ENCODE measurements at places on chromosomes 1 and 21.
A peak's percentile ranks its signal among the peaks of the same experiment; 100 is the strongest.

GRCh38 chr1:219119839-219120238 is 53.8 kb upstream of the LYPLAL1 start:
- DNase-seq = no peak

- DNase-seq = no peak
Measured at GRCh38 chr1:118151312-118151937, 33.6 kb downstream of the SPAG17 start.

- no peak for DNase-seq
Measured at GRCh38 chr1:41816061-41816460, 102.7 kb downstream of the HIVEP3 start.

DNA sequence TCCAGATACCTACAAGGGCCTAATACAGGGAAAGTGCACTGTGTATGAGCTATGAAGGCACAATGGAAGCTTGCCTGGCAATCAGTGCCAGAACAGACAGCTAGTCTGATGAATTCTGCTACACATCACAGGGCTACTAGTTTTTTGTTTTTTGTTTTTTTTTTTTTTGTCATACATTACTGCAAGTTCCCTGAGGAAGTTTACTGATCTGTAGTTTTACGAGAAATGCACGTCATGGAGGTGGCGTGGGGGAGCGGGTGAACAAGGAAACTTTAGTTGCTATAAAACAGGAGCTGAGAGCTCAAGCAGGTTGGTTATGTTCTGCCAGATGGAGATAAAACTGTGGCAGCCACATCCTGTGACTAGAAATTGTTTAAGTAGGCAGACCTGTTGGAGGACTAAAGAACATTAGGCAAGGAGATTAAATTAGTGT is 17.7 kb downstream of the PTPRC start:
- peak; percentile 83 for DNase-seq

DNA sequence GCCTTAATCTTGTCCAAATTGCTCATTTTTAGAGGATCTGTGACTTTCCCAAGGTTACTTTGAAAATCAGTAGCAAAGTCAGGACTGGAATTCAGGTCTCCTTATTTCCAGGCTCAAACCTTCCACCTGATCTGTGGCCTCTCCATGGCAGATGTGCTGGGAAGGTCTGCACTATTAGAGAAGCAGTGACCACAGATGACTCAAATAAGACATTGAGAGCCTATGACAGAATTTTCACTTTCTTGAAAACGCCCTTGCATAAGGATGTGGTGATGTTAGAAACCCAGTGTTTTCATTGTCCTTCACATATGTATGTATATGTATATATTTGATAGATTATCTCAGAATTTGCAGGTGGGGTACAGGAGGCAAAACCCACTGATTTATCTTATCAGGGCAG is 45.3 kb downstream of the TTC39A start:
- DNase-seq = no peak

DNA sequence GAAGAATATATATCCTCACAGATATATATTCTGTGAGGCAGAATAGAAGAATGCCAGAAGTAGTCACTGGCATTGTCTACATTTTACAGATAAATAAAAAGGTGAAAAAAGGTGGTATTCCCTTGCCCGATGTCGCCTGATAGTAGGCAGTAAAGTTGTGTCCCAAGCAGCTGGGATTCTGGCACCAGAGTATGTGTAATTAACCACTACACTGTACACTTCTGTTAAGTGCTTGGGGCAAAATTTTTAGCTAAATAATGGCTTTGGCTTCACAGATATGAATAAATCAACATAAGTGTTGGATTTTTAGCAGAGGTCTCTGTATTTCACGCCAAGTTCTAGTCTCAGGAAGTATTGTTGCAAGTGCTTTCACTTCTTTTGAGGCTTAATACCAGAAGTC is 13.3 kb upstream of the CASQ2 start:
- DNase-seq = no peak

DNA sequence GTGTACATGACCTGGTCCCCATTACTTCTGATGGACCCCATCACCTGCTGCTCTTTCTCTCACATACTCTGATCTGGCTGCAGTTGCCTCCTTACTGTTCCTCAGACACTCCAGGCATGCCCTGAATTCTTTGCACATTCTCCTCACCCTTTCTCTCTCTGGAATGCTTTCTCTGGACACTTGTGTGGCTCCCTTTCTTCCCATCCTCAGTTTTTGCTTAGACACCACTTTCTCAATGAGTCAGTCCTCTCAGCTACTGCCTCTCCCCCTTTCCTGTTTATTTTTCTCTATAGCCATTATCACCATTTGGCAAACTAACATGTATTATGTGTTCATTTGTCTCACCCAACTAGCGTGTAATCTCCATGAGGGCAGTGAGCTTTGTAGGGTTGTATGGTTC is 28.1 kb downstream of the PLXNA2 start:
- no peak for DNase-seq

DNA sequence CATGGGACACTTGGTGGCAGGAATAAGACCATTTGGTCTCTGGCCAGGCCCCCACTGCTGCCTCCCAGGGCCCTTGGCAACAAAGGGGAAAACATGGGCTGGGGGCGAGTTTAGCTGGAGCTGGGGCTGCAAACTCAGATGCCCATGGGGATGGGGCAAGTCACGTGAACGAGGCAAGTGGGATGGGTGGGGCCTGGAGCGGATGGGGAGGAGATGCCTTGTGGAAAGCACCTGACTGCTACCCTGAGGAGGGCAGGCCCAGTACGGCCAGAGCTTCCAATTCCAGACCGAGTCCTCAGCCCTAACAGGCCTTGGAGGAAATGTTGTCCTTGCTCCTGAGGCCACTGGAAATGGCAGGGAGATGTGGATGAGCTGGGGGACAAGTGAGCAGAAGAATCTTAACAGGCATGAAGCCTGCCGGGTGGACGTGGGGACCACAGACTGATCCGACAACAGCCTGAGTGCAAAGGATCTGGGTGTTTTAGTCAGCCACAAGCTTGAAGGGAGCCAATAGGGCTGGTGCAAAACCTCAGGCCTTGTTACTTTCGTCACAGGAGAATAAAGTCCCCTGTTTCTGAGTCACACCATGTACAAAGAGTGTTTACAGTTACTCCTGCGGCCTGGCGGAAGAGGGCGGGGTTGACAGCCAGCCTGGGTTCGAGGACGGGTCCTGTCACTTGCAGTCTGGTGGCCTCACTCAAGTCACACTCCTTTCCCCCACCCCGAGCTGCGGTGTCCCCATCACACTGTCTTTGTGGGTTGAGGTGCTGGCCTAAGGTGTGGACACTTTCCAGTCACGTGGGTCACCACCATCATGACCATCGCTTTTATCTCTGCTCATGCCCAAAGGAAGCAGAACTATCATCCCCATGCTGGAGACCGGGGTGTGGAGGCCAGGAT is 19.1 kb downstream of the RUNX3 start:
- peak; percentile 45 for DNase-seq

GRCh38 chr21:31176080-31176551 is 137.8 kb upstream of the KRTAP19-8 start:
- no peak for DNase-seq

GRCh38 chr1:116218922-116219321 is 107.7 kb downstream of the MAB21L3 start:
- DNase-seq = no peak

DNA sequence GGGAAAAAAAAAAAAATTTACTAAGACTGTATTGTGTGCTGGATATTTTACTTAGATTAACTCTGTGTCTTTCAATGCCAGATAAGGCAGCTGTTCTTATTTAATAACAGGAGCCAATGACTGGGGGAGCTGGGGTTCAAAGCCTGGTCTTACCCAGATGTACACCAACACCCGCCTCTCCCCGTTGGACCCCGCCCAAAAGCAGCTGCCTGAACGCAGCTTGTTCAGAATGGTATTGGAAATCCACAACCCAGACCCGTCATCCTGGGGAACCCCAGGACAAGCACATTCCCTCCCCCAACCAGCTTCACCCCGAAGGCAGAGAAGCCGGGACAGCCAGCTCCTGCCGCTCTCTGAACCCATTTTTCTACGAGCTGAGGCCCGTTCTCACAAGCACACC is 113.6 kb upstream of the TMPRSS2 start:
- DNase-seq = no peak

GRCh38 chr1:204650911-204651570 is 34.5 kb downstream of the LRRN2 start:
- no peak for DNase-seq

DNA sequence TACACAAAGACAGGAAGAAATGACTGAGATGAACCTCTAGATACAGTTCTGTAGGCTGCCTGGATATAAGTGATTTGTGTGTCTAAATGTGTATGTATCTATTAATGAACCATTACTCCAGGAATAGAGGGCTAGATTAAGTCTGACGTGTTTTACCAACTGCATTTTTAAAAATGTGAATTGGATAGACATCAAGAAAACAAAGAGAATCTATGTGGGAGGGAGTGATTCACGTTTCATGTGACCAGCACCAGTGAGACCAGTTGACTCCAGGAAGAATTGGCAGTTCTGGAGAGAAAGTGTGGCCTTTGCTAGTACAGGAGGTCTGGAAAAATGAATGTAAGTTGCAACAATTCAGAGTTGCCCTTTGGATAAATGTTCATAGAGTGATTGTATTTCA is 53.4 kb upstream of the RGS21 start:
- DNase-seq = no peak

DNA sequence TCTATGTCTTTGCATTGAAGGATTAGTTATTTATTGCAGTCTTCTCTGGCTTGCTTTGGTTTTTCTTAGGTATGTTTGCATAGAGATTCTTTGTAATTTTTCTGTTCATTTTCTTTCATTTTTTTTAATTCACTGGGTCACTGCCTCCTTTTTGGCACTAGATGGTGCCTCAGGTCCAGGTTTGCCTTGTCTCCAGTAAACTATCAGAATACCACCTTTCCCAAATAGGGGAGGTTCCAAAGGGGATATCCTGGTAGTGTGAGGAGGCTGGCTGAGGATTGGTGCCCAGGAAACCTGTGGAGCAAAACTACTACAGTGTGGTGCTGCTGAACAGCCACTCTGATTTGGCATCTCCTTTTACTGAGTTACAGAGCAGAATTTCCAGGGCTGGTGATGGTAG is 257.1 kb downstream of the KCTD3 start:
- no peak for DNase-seq

Data from T follicular helper cell (primary cell).